Panc1 (cell line): ENCODE measurements at places on chromosomes 11 and 22. TPM values are rescaled to one million over a fixed set of nuclear protein-coding genes. Genes with fewer than 3 reads are reported as not detected.

OTUB1 gene
- 118 TPM for total RNA-seq

C11orf87 gene
- not detected for total RNA-seq

GLYAT gene
- total RNA-seq = not detected

CFAP300 gene
- total RNA-seq = 6.4 TPM

FEN1 gene
- 67.6 TPM for total RNA-seq
